ENCODE measurements at places on chromosomes 5 and 9.

DNA sequence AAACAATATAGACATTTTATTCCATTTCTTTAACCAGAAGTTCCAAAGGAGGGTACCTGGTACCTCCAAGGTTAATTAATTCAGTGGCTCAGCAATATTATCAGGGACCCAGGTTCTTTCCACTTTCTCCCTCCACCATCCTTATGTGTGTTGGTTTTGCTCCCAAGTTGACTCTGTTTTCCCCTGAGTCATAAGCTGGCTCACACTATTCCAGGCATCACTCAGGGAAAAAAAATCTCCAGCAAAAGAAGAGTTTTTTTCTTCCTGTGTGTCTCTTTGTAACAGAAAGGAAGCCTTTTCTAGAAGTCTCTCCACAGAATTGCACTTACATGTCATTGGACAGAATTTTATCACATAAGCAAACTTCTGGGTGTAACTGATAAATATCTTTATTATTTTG lies 31.2 kb upstream of the GALNT10 start:
- DNase-seq = no peak

GRCh38 chr5:96236051-96236450 lies 197.0 kb downstream of the PCSK1 start:
- no peak for DNase-seq

- peak; percentile 69 for DNase-seq
Measured at GRCh38 chr5:122077366-122078115, 518 bp downstream of the LOX start.

DNA sequence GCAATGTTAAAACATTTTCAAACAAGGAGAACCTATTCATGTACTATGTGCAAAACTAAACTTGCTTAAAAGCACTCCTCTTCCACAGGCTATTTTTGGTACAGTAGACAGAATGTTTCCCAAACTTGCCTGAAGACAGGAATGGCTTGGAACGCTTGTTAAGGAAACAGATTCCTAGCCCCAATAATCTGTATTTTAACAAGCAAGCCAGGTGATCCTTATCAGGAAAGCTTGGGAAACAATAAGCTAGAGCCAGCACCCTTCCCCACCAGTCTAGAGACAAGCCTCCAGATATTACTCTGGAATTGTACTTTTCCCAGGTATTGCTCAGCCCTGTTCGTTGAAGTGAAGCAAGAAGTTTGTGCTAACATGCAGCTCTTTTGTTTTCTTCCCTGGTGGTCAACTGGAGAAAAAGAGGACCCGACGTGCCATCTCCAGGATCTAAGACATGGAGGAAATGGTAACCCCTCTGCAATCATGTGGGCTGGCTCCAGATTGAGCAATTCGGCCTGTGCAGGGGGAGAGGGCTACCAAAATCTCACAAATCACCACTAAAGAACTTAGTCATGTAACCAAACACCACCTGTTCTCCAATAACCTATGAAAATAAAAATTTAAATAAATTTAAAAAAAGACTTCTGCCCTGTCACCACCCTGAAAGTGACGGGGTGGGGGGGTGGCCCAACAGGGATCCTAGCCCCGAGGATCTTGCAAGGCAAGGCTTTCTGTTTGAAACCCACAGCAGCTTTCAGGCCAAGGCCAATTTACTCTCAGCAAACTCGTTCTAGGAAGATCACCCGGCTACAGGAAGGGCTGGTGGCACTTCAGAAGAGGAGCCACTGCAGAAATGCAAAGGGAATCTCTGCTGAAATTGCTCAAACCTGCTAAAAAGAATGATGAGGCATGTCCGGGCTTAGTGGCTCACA lies 48.6 kb downstream of the SHB start:
- DNase-seq = no peak

DNA sequence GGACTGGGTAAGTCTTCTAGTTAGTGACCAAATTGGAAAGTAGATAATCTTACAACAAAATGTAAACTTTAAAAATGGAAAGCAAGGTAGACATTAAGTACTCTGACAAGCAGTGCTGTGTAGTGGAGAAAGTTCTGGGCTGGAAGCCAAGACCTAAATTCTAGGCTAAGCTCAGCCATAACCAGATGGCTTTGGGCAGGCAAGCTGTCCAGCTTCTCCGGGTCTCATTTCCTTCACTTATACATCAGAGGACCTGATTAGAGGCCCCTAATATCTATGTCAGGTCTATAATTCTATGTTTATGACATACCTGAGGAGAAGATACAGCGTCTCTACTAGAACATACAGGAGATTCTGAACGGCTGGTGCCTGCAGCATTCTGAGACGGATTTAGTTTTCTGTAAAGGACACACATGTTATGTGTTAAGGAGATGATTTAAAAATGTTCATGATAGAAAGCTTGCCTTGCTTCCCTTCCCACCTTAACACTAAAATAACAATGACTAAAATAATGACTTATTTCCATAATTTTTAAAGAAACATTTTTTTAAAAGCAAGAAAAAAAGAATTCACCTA lies 61.2 kb downstream of the ELL2 start:
- peak; percentile 71 for DNase-seq

DNA sequence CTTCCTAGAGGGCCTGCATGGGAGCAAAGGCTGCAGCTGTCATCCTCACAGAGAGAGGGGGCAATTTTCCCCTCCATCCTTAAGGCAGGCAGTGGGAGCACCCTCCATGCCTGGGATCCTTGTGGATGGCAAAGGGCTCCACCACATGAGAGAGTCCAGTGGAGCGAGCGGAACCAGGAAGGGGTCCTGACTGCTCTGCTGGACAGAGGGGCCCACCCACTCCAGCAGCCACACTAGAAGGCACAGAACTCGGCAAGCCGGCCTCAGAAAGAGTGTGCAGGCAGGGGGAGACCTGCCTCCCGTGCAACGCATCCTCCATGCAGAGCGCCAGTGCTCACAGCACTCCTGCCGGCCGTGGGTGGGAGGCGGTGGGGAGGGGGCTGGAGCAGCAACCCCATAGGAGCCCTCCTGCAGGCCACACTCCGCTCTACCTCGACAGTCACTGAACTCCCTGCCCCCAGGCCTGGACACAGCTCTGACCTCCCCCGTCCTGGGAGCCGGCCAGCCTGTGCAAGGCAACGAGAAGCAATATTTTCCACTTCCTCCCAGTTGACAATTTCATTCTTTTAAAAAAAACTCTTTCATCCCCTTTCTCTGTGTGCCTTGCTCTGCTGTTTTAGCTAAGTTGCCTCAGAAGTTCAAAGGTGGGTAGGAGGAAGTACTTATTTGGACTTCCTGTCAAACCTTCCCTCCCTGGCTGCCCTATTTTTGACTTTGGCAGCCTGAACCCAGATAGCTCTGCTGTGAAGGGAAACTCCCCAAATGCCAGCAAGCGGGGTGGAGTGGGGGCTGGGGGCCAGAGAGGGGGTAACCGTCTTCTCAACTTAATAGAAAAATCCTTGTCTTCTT lies 5.3 kb upstream of the LCP2 start:
- DNase-seq = peak; percentile 87

GRCh38 chr5:96836817-96837216 lies 29.1 kb upstream of the ERAP1 start:
- no peak for DNase-seq

- DNase-seq = no peak
Measured at GRCh38 chr9:125460346-125460745, 198.7 kb downstream of the GAPVD1 start.

DNA sequence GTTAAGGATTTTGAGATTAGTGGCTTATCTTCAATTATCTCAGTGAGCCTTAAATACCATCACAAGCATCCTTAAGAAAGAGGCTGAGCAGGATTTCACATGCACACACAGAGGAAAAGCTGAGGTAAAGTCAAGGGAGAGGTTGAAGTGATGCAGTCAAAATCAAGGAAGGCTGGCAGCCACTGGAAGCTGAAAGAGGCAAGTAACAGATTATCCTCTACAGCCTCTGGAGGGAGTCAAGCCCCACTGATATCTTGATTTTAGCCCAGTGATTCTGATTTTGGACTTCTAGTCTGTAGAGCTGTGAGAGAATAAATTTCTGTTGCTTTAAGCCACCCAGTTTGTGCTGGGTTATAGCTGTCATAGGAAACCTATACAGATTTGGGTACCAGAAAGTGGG lies 80.1 kb downstream of the ANKRD31 start:
- DNase-seq = no peak

DNA sequence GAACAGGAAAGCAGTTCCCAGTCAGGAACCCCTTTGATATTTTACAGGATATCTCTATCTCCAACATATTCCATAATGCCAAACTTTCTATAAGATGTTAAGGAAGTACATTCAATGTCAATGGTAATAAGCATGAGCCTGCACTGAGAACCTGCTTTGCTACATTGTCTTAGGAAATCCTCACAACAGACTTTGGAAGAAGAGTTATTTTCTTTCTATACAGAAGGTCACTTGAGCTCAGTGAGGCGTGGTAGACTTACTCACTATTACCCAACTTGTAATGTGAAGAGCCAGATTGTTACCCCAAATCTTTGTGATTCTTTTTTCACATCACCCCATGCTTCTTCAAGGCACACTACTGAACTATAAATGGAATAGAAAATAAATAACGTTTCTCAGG lies 435.9 kb downstream of the DNAH5 start:
- DNase-seq = no peak

GRCh38 chr9:133882849-133883755 lies 109.0 kb downstream of the VAV2 start:
- no peak for DNase-seq

DNA sequence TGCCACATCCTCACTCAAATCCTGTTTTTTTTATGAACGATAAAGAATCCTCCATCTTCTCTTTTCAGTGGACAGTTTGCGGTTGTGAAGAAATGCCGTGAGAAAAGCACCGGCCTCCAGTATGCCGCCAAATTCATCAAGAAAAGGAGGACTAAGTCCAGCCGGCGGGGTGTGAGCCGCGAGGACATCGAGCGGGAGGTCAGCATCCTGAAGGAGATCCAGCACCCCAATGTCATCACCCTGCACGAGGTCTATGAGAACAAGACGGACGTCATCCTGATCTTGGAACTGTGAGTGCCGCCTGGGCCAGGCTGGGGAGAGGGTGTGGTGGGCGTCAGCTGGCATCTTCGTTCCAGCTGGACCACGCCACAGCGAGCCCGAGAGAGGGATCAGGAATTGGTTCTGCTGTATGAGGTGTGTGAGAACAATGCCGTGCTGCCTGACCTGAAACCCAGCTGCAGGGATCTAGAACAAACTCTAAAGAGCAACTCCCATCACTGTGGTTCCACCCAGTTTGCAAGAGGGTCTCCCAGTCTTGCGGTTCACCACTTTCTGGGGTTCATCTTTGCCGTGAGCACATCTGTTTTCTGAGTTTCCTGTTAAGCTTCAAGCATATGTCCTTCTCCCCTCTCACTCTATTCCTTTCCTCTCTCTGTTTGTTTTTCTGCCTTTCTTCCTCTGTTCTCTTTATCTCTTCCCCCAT lies 107.4 kb downstream of the DAPK1 start:
- no peak for DNase-seq

DNA sequence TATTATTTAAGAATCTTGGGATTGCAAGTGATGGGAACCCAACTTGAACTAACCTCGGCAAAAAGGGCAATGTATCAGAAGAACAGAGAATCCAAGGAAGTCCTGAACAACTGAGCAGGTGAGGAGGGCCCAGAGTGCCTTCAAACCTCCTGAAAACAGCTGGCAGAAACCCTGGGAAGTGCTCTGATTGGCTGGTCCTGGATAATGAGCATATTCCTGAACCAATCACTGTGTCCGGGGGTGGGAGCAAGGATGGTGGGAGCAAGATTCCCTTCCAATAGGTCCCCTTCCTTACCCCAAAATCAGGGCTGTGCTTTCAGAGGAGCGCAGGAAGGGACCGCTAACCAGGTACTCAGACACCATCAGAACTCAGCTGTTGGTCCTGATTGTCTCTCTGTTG lies 31.9 kb upstream of the TBC1D2 start:
- no peak for DNase-seq

- no peak for DNase-seq
Measured at GRCh38 chr5:30960036-30960435, 233.4 kb upstream of the CDH6 start.

Data from sigmoid colon (tissue), 7 donors.